ENCODE measurements at places on chromosomes 4 and X. TPM values are rescaled to one million over a fixed set of nuclear protein-coding genes. Genes with fewer than 3 reads are reported as not detected.

- no peak for DNase-seq
Observed at GRCh38 chrX:64395568-64395929, 297 bp upstream of the MTMR8 start.

Gene TEX13B
- not detected for total RNA-seq

GRCh38 chr4:184450045-184450444 is 24.3 kb downstream of the IRF2 start:
- no peak for DNase-seq

DNA sequence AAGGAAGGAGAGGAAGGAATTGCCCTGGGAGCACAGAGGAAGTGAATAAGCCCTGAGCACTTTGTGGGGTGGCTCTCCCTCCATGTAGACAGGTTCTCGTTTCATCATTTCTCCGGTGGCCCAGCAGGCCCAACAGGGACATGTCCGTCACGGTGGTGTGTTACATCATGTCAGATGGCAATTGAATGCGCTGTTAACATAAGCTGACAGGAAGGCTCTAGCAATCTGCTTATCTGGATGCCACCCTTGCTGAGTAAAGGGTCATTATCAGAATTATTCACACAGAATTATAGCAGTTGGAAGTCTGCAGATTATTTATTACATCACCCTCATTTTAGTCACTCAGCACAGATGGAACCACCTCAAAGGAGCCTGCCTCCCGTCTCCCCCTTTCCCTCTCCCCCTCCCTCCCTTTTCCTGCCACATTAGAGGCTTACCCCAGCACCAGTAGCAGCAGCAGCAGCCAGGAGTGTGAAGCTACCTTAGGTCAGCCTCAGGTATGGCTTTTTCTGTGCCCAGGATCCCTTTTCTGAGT is 124.3 kb upstream of the TRIM2 start:
- DNase-seq: no peak

- DNase-seq: no peak
Observed at GRCh38 chrX:31658360-31658759, 586.5 kb upstream of the FTHL17 start.

Gene IBSP
- total RNA-seq: not detected

- no peak for DNase-seq
Observed at GRCh38 chr4:48748949-48749596, 31.0 kb downstream of the FRYL start.

DNA sequence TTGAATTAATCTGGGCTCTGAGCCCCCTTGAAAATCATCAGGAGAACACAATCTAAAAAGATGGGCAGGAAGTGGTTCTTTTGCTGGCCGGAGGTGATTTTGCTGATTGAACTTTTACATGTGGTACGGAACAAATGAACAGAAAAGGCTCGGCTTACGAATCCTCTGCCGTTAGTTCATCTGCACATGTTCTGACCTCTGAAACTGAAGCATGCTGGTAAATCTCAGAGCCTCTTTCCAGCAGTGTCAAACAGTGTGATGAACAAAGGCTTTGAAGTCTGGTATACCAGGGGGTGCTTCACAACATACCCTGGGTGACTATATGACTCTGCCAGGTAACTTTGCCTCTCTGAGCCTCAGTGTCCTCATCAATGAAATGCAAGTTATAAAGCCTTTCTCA is 194.2 kb upstream of the C1QTNF7 start:
- DNase-seq: no peak

All from sciatic nerve (tissue), 2 donors.